ENCODE measurements at places on chromosomes 1 and 21.

- no peak for DNase-seq
Observed at GRCh38 chr1:54649921-54650320, 8.3 kb downstream of the MROH7 start.

DNA sequence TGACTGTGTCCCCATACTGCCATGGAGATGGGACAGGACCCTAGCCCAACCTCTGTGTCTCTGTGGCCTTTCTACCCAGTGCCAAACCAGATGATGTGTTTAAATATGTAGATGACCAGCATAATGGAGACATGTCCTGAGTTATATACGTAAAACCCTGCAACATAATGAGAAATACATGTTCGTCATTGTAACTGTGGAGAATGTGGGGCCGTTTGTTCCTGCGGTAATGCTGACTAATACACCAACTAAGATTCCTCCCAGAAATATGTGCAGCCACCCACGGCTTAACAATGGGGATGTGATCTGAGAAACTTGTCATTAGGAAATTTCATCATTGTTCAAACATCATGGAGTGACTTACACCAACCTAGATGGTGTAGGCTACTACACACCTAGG lies 71.7 kb upstream of the SIM2 start:
- no peak for DNase-seq

GRCh38 chr1:9654834-9655723 lies 3.5 kb downstream of the PIK3CD start:
- peak; percentile 51 for DNase-seq

GRCh38 chr21:32842146-32842545 lies 70.6 kb upstream of the PAXBP1 start:
- no peak for DNase-seq

DNA sequence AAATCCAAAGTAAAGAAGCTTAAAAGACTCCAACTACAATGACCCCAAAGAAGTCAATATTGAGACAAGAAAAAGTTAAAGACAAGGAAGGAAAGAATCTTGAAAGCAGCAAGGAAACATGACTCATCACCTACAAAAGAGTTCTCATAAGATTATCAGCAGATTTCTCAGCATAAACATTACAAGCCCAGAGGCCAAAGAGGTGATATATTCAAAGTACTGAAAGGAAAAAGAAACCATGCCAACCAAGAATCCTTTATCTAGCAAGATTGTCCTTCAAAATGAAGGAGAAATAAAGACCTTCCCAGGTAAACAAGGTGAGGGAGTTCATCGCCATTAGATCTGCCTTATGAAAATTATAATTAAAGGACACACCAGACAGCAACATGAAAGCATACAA lies 49.8 kb downstream of the CSMD2 start:
- DNase-seq, result no peak

- no peak for DNase-seq
Observed at GRCh38 chr1:41766041-41766440, 152.7 kb downstream of the HIVEP3 start.

DNA sequence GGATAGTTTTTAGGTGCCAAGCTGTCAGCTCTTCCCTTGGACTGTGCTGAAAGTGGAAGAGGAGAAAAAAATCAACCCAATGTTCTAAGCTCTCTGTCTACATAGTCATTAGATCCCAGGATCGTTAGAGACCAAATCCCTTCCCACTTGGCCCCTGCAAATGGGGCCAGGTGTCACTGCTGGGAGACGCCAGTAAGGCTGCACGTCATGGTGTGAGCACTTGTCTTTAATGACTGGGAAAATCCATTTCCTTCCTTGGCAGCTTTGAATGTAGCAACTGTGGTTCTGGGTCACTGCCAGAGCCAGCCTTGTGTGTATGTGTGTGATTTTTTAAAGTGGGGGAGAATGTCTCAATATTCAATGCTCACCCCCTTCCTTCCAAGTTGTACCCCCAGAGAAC lies 59.9 kb downstream of the MAN1C1 start:
- no peak for DNase-seq

- DNase-seq, result no peak
Observed at GRCh38 chr1:245363461-245364200, 208.8 kb downstream of the KIF26B start.

- DNase-seq, result no peak
Observed at GRCh38 chr1:87684713-87685205, 356.1 kb downstream of the LMO4 start.

DNA sequence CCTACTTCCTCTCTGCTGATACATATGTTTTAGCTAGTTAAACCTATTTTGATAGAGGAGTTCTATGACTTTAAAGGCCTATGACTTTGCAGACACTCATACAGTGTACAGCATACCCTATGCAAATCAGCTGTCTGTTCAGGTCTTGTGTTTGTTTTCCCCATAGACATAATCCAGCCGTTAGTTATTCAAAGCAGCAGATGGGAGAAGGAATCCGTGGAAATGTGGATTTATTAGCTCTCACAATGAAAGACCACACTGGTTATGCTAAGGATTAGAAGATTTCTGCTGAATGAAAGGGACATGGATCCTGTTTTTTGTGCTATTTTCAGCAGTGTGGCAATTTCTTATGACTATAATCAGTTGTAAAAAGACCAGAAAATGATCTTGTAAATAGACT lies 59.8 kb downstream of the MAST2 start:
- no peak for DNase-seq

DNA sequence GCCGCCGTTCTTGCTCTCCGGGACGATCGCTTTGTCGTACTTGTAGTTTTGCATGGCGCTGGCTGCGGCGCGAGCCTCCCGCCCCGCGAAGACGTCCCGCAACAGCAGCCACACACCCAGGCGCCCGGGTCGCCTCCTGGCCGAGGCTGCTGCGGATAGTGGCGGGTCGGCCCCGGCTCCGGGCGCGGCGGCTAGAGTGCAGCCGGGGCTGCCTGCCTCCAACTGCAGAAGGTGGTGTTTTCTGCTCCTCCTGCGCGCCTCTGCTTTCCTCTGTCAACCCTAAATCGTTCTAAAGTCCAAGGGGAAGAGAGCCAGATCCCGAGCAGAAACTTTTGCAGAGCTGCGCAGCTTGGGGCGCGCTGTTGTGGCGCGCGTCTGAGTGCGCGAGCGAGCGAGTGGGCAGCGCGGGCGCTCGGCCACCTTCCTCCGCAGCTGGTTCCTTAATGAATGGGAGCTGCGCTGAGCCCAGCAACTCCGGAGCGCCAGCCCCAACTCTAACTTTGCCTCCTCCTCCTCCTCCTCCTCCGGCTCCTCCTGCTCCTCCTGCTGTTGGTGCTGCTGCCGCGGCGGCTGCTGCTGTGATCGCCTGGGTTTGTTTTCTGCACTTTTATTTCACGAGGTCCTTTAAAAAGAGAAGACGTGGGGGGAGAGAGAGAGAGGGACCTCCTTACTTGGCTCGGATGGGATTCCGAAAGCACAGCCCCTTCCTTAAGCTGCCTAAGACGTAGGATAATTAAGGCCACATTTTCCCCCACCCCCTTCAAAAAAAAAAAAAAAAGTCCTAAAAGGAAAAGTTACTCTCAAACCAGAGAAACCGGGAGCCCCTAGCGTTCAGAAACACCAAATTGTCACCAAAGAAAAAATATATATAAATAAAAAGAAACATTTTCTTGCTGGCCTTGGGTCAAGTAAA lies at the start of gene PLPP3:
PLPP3 (minus strand) TSS at position 601 of the 913 bp plus-strand sequence; CDS start at position 54, 547 bp downstream.
- DNase-seq, result peak; percentile 59

DNA sequence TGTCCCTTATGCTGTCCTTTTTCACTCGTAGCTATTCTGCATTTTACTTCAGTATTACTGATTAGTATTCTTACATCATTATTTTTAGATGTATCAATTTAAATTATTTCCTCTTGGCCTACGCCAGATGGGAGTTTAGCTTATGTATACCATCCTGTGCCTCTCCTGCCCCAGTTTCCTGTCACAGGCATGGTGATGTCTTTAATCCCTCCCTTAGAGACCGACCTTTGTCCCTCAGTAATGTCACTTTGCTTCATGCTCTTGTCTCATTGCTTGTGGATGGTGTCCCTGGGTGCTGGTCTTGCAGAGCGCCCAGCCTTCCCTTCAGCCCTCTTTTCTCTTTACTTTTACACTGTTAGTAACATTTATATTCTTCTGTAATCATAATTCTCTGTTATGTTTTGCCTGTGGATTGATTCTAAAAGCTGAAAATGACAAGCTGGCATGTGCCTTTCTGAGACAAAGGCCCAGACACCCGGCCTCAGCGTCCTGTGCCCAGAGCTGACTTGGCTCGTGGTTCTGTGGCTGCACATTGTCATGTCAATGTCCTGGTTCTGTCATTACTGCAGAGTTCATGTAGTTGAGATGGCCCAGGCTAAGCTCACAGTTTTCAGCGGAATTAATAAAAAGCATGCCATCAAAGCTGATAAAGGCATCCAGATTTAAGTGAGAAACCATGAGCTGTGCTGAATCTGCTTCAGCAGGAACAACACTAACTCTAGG lies 100.7 kb downstream of the MTR start:
- no peak for DNase-seq

GRCh38 chr1:48916130-48917069 lies 139.7 kb upstream of the BEND5 start:
- no peak for DNase-seq

- peak; percentile 50 for DNase-seq
Observed at GRCh38 chr21:35529171-35529863, 480.2 kb upstream of the RUNX1 start.

DNA sequence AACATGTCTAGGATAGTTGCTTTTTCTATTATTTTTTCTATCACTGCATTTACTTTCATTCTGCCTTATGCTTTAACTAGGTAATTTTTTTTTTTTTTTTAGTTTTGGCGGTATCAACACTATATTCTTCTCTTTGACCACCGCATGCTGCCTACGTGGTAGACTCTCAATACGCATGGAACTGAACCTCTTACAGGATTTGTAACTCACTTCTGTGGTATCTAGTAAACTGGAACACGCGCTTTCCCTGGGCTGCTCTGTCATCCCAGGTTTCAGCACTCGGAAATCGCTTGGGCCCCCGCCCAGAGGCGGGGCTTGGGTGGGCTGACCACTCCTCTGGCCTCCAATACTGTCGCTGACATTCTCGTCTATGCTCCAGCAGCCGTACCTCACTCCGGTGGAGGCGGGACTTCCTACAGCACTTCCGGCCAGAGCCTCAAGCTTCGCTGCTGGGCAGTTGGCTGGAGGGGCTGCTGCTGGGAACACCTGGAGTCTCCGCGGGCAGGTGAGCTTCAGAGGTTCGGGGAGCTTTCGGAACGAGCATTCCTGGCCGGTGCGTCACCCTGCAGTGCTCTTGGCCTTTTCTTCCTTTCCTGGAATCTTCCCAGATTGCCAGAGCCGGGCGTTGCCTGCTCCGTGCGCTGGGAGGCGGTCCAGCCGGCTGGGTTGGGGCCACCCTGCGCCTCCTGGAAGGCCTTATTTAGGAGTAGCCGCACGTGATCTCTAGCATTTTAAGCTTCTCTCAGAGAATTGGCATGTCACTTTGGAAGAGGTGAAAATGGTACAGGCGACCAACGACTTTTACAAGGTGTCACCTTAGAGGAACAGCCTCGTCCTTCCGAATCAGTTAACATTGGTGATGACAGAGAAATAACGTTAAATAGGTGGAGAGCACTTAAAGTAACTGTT lies at the start of gene TBCE:
TBCE (plus strand) TSS at position 428 of the 909 bp plus-strand sequence. CDS start 12,623 bp downstream, outside the sequence.
- DNase-seq, result peak; percentile 97

DNA sequence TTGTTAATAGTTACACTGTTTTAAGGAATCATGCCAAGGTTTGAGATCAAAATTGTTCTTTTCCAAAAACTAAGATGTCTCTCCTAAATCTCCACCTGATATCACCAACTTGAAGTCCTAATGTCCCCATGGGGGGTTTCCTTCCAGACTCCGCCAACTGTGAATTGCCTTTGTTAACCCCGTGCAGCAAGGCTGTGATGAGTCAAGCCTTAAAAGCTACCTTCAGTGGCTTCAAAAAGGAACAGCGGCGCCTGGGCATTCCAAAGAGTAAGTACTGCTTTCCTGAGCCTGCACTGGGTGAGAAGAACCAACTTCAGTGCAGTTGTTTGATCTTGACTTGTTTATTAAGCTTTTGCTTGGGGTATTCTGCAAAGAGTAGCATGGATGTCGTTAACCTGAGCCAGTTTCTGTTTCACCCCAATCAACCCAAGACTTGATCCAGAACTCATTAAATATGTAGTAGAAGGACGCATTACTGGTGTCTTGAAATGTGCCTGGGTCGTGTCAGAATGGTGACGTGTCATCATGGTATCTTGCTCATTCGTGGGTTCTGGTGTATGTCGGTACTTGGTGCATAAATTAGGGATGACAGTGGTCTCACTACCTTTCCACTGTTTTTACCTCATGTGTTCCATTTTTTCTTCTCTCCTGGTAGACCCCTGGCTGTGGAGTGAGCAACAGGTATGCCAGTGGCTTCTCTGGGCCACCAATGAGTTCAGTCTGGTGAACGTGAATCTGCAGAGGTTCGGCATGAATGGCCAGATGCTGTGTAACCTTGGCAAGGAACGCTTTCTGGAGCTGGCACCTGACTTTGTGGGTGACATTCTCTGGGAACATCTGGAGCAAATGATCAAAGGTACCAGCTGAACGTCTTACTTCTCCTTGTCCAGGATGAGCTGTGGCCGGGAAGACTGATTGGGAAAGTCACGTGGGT lies 8.7 kb downstream of the ETS2 start:
- DNase-seq, result no peak

DNA sequence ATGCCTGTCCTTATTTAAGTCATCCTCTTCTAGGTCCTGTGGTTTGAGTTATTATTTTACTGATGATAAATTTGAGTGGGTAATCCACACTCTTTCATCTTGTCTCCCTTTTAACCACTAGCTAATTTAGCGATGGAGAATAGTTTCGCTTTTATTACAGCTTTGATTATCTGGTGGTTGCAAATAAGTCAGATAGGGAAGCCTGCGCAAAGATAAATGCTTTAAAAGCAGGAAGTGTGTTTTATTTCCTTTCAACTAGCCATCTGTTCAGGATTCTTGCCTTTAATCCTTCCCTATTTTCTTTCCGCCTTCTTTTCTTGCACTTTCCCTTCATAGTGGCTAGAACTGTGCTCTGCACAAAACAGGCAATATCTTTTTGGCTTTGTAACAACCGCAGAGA lies 129.0 kb downstream of the TGFB2 start:
- no peak for DNase-seq

GRCh38 chr1:192682335-192682734 lies 46.4 kb downstream of the RGS13 start:
- no peak for DNase-seq

DNA sequence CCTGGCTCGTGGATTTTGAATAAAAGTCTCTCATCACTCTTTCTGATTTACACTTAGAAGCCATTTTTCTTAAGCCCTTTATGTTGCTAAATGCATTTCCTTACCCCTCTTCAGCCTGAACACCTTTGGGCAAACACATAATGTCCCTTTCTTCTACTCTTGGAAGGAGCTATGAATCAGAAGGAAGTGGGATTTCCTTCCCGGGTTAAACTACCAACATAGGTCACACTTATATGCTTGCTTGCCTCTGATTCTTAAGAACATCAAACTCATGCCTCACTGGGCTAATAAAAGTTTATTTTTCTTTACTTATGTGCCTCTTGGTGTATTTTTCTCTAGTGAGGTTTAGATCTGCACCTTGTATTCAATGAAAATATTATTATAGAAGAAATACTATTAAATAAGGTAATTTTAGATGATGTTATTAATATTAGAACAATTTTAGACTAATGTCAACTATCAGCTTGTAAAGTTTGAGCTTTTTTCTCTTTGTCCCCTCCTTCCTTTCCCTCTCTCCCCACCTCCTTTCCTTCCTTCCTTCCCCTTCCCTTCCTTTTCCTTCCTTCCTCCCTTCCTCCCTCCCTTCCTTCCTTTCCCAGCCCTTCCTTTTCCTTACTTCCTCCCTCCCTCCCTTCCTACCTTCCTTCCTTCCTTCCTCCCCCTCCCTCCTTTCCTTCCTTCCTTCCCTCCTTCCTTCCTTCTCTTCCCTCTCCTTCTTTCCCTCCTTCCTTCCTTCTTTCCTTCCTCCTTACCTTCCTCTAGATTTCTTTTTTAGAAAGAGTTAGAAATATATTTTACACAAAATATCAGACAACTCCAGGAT lies 66.5 kb upstream of the KCNJ6 start:
- no peak for DNase-seq

GRCh38 chr1:31423418-31423947 lies 10.5 kb downstream of the SERINC2 start:
- DNase-seq, result no peak

Data from GM13976 (cell line).